ENCODE measurements at places on chromosomes 3 and 15. TPM values are rescaled to one million over a fixed set of nuclear protein-coding genes. Genes with fewer than 3 reads are reported as not detected.
A peak's percentile ranks its signal among the peaks of the same experiment; 100 is the strongest.

- no peak for DNase-seq
These were observed 62.5 kb upstream of the FOXB1 start for GRCh38 chr15:59941612-59942011.

Gene NCBP2
- 58.8 TPM for polyA plus RNA-seq

DNA sequence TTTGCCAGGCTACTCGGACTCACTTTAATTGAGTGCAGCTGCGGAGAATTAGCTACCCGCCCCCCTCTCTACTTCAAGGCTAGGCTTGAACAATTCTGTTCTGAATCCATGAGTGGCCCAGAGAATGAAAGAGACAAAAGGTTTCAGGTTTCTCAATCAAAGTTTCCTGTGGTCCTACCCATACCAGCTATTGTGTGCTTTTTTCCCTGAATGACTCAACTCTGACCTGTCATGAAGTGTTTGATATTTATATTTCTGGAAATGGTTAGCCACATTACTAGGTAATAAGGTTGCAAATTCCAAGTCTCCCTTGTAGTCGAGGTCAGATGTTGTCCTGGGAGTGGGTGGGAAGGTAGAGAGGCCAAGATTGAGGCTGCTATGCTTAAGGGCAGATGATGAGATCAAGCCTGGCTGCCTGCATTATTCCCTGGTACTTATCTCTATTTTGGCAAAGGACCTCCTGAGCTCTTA lies 392.7 kb upstream of the TBL1XR1 start:
- DNase-seq = peak; percentile 75

Gene MYLK
- polyA plus RNA-seq = 31.9 TPM

Gene CYP1A2
- polyA plus RNA-seq = 0.09 TPM

DNA sequence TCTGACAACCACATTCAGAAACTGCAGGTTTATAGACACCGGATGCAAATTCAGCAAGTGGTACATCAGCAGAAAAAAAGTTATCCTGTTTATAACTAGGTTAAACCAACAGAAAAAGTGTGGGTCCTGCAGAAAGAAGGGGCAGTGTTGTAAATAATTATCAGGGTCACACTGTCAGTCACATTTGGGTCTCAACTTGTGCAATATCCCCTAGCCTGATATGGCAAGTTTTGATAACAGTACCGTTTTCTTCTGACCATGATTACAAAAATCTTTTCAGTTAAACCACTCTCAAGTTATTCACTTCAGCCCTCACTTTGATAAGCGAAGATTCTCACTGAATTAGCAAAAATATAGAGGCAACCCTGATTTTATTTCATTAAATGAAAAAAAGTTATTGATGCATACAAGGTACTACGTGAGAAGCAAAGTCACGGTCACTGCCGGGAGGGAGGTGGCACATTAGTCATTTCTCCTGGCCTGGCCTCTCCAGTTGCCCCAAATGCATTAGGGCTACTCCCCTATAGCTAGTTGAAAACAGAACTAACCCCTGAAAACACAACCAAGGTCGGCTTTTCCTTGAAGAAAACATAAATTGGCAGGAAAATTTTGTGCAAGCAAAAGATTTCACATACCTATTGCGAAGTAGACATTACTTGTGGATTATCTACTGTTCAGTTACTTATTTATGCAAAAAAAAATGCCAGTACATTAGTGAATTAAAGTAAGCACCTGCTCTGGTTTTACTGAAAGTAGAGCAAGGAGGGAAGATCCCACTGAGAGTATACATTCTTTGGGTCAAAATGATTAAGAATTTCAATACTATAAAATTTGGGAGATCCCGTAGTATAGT lies 28.6 kb downstream of the IL5RA start:
- DNase-seq = no peak

DNA sequence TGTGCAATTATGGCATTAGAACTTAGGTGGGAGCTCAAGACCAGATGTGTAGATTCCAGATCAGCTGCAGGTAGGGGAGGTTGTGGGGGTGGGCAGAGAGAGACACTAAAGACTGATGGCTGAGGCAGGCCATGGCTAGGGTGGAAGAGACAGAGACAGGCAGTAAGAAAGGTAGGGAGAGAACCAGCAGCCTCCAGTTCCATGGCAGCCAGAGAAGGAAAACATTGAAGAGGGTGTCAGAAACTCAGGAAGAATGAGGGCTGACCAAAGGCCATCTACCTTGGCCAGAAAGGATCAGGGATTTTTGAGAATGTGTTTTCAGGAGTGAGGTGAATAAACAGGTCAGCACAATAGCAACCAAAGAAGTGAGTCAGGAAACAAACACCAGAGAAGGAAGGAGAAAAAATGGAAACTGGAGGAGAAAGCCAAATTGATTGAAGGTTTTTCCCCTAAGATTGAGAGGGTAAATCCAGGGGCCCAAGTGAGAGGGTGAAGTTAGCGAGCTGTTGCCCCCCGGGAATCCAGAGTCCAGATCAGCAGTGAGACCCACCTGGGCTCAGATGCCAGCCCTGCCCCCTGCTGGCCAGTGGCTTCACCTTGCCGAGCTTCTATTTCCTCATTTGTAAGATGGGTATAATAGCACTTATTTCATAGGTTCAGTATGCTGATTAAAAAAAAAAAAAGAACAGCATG lies 41.0 kb downstream of the ABHD2 start:
- DNase-seq = no peak

- DNase-seq = peak; percentile 48
These were observed 11.0 kb downstream of the LYSMD2 start for GRCh38 chr15:51726302-51727073.

DNA sequence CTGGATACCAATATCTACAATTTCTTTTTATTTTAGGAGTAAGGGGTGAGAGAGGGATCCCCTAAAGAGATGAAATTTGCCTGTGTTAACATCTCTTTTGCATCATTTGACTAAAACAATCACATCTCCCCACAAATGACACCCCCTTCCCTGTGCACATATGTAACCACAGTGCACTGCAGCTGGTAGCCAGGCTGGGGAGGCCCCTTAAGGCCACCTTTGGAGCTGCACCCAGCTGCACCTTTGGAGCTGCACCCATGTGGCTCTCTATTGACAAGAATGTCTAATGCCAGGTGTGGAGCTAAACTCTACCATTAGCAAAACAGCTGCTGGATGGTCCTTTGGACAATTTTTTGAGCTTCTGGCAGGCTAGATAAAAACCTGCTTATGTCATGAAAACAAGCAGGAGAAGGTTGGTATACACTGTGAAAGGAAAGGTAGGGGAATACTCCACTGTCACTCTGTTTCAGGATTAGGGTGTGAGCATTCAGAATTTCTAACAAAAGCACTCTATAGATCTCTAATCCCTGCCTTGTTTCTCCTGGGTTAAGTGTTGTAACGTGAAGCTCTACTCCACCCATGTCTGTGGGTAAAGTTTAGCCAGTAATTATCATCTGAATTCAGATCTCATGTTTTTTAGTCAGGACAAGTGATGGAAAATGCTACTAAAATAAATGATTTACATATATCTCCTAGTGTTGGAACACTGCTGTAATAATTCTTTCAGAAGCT lies 52.1 kb downstream of the TFG start:
- DNase-seq = no peak

- no peak for DNase-seq
These were observed 27.4 kb downstream of the STOML1 start for GRCh38 chr15:73964736-73965093.

GRCh38 chr15:29621616-29622015 lies 200.7 kb downstream of the TJP1 start:
- no peak for DNase-seq

GRCh38 chr15:98626153-98626552 lies 22.2 kb upstream of the IGF1R start:
- no peak for DNase-seq

Gene CADM2
- polyA plus RNA-seq = not detected

Gene PPP2R3A
- polyA plus RNA-seq = 10.3 TPM

GRCh38 chr3:186825294-186825821 lies 17.2 kb upstream of the ADIPOQ start:
- DNase-seq = no peak

- DNase-seq = no peak
These were observed 53.0 kb downstream of the PDIA5 start for GRCh38 chr3:123119802-123120201.

GRCh38 chr3:129235344-129235917 lies 14.0 kb upstream of the COPG1 start:
- no peak for DNase-seq

Gene DZIP1L
- 1.9 TPM for polyA plus RNA-seq

DNA sequence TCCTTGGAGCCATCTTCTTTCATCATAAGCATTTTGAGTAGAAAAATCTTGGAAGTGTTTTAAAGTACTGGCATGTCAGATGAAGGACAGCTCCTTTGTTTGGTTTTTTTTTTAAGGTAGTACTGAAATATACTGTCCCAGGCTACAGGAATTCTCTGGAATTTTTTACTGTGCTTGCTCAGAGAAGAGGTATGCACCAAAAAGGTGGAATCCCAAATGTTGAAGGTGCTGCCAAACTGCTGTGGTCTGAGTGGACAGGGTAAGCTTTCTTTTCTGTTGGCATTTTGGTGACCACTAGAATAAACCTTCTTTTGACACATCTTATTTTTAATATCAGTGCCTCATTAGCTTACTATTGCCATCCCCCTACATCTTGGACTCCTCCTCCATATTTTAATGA lies 7.2 kb downstream of the GNL3 start:
- no peak for DNase-seq

DNA sequence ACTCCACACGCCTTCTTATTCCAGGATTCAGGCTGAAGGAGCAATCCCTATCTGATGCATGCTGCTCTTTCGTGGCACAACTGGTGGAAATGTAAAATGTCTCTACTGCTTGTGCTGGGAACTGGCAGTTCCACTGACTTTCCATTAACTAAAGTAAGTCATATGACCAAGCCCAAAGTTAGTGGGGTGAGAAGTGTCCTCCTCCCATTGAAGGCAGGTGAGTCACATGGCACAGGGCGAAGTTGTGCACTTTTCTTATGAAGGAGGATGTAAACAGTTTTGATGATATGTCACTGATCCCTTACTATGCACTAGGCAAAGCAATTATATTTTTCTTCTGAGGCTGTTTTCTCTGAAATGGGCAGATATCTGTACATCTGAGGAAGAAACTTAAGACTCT lies 51.6 kb downstream of the SLC7A14 start:
- DNase-seq = no peak

DNA sequence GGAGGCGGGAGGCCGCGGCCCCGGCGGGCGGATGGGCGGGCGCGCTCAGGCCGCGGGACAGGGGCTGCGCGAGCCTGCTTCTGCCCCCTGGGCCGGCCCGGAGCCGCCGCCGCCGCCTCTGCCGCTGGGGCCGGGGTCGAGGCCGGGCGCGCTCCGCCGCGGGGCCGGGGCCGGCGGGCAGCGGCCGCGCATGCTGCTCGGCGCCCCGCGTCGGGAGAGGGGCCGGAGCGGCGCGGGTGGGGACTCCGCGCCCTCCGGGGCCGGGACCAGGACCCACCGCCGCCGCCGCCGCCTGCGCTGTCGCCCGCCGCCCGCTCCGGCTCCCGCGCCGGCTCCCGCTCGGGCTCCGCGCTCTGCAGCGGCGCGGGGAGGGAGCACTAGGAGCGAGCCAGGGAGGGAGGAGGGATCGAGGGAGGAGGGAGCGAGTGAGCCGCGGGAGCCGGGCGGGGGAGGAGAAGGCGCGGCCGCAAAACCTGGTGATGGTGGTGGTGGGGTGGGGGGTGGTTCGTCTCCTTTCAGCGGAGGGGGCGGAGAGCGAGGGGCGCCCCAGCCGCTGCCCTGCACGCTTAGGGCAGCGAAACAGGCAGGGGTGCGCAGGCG lies at the start of gene LINGO1:
Gene LINGO1 (minus strand): TSS at position 379 of the 600 bp plus-strand sequence. CDS start 597 bp downstream, outside the sequence.
- no peak for DNase-seq

- no peak for DNase-seq
These were observed 407.5 kb upstream of the WNT5A start for GRCh38 chr3:55894605-55895004.

DNA sequence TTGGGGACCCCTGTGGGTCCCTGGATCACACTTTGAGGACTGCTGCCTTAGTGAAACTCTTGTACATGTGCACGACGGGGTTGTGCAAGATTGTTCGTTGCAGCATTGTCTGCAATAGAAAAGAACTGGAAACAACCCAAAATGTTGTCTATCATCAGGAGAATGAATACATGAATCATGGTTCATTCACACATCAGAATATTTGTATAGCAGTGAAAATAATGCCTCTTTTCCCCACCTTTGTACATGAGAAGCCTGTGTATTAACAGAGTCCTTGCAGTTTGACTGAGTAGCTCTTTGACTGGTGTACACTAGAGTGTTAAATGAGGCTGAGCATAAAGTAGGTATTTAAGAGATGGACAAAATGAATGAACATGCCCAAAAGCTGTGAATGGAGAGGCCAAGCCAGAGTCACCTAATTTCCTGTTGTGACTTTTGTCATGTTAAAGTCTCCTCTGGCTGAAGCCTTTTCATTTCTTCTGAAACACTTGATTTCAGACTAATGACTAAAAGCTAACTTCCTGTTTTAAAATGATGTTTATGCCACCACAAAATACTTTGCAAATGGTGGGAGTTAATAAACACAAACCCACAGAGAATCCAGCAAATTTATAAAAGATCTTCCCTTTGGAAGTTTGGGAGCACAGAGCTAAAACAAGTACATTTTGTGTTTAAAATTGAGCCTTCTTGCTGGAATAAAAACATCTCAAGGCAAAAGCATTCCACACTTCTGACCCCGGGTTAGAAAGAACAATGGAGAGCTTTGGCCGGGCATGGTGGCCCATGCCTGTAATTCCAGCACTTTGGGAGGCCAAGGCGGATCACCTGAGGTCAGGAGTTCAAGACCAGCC lies 20.6 kb upstream of the USP3 start:
- DNase-seq = no peak

DNA sequence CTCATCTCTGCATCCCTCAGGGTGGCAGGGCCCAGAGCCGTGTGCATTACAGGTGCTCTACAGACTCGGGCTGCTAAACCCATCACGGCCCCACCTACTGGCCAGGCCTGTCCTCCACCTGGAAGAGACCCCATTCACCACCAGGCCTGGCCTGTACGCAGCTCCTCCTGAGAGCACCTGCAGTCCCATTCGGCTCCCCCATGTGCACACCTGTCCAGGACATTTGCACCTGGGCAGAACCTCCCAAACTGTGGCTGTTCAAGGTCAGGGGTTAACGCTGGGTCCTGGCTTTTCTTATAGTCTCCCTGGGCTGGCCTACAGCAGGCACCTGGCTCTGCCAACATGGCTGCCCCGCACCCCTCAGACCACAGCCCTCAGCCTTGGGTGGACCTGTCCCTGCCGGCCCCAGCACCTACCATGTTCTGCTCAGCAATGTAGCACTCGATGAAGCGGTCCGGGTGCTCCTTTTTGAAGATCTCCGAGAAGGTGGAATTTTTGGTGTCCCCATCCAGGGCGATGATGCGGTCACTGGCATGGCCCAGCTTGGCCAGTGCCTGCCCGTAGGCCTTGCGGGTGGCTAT lies 25.7 kb downstream of the TKT start:
- no peak for DNase-seq

GRCh38 chr15:25568751-25569150 lies 129.9 kb upstream of the UBE3A start:
- no peak for DNase-seq

DNA sequence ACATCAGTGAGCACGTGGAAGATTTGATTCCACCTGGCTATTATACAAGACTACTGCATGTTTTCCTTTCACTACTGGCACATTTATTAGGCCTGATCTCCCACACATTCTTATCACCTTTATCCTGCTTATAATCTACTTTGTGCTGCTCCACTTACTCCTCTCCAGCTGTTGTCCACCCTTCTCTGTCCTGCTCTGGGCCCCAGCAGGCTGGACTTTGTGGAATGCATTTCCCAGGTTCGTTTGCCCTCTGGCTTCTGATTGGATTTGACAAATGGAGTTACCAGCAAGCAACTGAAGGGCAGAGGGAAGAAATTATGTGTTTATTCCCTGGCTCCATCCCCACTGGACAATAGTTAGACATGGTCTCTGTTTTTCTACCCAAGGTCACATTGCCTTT lies 75.5 kb downstream of the DCLK3 start:
- no peak for DNase-seq

- DNase-seq = no peak
These were observed 4.1 kb upstream of the THRB start for GRCh38 chr3:24498796-24499195.

Gene MESD
- polyA plus RNA-seq = 22.3 TPM

All from keratinocyte (primary cell).